ENCODE measurements at places on chromosomes 7 and 10.

- DNase-seq: no peak
These were observed 344.0 kb downstream of the ARL4A start for GRCh38 chr7:13031468-13031867.

DNA sequence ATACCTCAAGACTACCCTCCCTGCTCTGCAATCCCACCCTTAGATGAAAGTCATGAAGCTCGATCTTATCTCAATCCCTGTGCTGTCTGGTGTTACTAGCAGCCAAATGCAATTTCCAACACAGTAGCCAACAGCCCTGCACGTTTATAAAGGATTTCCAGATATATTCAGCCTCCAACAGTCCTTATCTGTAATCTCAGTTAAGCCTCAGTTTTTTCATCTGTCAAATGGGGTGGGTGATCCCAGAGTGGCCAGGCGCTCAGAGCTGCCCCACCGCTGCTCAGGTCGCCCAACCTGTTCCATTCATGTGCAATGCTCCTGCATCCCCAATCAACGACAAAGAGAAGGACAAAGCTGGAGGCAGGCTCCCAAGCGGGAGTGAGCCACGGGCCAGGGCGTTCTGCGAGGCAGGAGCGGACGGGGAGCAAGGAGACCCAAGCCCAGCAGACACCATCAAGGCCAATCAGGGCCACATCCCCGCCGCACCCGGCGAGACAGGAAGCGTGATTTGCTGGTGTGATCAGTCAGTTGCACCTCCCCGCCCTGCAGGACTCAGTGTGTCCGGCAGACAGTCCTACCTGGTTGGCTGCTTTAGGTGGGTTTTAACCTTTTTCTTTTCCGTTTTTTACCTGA is 19.7 kb downstream of the PDGFA start:
- no peak for DNase-seq

DNA sequence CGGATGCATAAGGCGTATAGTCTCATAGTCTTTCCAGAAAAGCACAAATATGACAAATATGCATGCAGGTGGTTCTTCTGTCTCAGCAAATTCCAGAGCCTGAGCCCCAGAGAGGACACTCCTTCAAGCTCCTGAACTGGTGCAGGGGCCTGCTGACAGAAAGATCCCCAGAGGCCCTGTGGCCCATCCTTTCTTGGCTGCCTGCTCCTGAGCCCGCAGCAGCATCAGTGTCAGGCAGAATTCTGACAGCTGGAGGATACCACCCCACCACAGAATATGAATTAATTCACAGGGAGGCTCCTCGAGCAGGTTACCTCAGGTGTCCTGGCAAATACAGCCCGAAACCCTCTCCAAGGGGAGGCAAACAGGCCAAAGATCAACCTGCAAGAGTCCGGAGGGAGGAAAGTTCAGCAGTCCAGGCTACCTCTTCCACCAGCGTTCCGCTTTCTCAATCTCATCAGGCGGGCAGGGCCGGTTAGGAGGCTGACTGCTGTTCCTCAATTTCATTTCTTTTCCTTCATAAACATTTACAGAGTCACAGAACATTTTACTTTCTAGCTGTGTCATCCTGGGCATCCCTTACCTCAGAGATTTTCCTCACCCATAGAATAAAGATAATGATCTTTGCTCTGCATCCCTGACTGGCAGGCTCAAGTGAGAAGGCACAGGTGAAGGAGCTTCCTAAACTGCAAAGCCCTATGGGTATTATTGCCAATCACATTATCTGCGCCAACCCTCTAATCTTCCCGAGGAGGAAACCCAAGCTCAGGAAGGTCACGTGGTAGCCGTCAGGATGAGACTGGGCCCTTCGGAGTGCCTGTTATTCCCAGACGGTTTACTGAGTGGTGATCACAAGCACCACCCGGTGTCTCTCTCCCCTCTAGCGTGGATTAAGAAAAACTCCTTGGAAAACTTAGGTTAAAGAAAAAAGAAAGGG is 1.4 kb downstream of the DNAJB12 start:
- no peak for DNase-seq

DNA sequence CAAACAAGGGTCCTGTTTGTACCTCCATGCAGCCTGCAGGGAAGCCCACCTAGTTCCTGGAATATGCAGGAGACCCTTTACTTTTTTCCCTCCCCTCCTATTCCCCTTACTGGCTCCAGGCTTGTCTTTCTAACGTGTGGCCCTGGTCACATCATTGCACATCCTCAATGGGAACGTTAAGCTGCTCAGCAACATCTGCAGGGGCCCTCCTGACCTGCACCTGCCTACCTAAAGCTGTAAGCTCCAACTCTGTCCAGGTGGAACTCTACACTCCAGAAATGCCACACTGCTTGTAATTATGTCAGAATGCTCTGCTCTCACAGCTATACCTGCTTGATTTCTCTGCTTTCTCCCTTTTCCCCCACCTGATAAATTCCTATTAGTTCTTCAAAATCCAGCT is 72.1 kb downstream of the ARMC3 start:
- DNase-seq: no peak

GRCh38 chr7:22470981-22471380 is 29.0 kb downstream of the STEAP1B start:
- DNase-seq: no peak

GRCh38 chr10:132616170-132616995 is 78.8 kb downstream of the INPP5A start:
- no peak for DNase-seq

- no peak for DNase-seq
These were observed 42.4 kb downstream of the PLCE1 start for GRCh38 chr10:94035982-94036765.

DNA sequence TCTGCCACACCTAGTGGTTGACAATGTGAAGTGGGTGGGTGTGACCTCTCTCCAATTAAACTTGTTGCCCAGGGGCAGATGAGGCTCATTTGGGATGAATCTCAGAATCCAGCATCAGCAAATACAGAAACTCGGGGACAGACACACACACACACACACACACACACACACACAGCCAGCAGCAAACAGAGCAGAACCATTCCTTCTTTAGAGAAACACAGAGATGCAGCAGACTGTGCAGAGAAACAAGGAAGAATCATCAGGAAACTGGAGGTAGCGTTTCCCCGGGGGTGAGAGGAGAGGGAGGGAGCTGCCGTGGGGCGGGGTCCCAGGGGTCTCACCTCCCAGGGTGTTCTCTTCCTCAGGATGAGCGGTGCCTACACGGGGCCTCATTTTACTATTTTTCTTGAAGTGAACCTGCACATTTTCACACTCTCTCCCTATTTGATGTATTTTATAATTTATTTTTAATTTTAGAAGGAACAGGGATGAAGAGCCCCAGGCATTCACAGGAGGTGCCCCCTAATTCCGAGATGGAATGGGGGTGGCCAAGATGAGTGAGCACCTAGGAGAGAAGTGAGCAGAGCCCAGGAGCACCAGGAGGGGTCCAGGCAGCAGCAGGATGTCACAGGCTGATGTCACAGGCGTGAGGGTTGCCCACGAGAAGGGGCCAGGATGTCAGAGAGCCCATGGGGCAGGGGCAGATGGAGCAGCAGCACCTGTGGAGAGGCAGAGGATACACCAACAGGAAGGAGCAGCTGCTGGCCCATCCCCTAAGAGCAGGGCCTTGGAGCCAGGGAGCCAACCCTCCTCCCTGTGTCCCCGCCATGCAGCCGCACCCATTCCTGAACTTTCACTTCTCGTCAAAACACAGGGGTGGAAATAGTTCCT is 85.3 kb upstream of the PPP2R2D start:
- no peak for DNase-seq

DNA sequence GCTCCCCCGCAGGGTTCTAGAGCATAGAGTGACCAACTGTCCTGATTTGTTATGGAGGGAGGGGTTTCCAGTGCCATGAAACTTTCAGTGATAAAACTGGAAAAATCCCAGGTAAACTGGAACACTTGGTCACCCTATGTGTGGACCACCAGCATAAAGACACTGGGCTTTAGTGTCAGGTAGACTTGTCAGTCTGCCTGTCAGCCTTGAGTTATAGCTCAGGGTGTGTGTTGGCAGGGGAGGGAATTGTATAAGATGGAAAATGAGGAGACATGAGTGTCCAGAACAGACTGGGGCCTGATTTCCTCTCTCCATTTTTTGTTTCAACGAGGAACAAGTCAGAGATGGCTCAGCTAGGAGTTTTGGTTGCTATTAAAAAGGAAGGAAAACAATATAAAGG is 10.2 kb upstream of the EFCAB10 start:
- no peak for DNase-seq

DNA sequence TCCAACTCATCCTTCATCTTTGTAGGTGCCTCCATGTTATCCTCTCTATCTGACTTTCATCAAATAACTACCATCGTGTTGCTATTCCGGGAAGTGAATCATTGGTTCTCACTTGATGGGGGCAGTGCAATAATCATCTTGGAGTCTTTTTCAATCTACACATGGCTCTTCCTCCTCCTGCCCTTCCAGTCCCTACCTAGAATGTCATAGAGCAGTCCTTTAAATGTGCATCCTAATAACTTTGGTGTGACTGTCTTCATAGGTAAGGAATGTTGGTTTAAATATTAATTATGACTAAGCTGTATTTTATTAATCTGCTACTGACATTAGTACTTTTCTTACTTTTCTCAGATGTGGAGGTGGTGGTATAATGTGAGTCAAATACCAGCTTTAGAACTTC is 8.4 kb upstream of the CDK14 start:
- no peak for DNase-seq

DNA sequence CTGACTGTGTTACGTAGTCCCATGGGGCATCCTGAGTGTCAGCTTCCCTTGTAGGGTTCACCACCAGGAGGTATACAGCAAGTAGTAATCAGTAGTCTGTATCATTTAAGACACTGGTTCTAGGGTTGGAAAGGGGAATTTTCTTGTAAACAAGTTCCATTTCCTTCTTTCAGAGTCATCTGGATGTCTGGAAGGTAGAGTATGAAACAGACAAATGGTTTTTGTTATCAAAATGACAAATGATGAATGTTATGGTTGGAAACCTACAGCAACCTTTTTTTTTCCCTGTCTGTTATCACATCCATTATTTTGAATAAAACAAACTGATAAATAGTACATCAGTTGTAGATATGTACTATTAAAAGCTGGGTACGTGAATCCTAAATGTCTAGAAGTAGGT is 19.1 kb downstream of the SEMA3A start:
- no peak for DNase-seq

- no peak for DNase-seq
These were observed 620.6 kb upstream of the ANKRD30A start for GRCh38 chr10:36504758-36505157.

DNA sequence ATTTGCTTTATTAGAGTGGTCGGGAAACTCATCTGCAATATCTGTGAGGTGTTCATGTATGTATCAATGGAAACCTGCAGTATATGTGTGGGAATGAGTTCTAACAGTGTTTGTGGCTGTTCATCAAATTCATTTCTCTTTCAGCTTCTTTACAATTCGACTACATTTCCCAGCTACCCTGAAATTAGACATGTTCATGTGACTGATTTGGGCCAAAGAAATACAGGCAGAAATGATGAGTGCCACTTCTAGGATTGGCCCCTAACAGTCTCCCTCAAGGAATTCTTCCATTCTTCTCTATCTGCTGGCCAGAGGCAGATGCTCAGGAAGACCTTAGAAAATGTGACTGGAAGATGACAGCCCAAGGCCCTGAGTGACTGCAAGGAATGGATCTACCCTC is 114.8 kb upstream of the WAC start:
- DNase-seq: no peak

Data from NCI-H526 treated with DMSO at 0.1 percent for 48 hours (cell line).